Stimulated activated CD8-positive, alpha-beta memory T cell treated with anti-CD3 and anti-CD28 coated beads, Interleukin-2, amount 100 ng/mL, for 1 hour (primary cell): ENCODE measurements at places on chromosomes 2 and 18.

DNA sequence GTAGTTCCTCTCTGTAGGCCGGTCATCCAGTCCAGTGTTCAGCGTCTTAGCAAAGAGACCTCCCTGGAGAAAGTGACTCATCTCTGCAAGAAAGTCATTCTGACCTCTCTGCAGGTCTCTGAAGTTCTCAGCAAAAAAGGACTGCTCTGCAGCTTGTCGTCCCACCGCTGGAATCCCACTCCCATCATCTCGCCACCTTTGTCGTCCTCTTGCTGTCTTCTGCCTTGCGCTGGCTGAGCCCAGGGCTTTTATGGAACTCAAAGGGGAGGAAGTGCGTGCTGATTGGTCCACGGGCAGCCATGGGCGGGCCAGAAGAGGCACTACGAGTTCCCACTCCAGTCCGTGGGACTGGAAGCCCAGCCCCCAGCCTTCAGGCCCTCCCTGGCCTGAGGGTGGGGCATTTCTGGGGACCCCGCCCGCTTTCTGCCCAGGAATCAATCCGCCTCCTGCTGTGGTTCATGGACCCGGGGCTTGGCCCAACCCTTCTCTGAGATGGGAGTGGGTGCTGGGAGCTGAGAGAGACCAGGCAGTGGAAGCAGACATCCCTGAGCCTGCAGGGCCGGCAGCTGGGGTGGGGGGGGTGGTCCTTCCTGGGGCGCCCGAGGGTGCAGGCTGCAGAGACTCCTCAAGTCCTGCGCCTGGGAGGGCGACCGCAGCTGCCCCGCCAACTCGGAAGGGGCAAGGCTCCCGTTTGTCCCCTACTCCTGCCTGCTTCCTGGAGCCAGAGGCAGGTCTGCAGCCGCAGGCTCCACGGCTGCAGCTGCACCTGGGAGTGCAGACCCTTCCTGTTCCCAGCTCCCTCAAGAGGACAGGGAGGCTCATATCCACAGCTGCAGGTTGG, 660.7 kb upstream of the RAB6C start:
- no peak for DNase-seq

DNA sequence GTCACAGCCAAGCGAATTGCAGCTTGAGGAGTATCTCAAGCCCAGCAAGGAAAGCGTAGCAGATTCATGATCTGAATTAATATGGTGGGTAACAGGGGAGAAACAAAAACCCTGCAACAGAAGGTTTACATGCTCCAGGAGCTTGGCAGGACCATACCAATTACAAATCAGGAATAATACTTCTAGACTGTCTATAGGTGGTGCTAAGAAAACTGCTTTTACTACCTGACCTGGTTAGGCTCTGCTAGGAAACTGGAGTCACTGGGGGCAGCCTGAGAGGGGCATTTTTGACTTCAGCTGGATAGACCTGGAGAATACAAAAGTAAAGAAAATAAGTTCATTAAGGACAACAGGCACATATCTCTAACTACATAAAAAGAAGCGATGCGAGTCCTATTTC, 24.6 kb upstream of the SPOPL start:
- DNase-seq = no peak

DNA sequence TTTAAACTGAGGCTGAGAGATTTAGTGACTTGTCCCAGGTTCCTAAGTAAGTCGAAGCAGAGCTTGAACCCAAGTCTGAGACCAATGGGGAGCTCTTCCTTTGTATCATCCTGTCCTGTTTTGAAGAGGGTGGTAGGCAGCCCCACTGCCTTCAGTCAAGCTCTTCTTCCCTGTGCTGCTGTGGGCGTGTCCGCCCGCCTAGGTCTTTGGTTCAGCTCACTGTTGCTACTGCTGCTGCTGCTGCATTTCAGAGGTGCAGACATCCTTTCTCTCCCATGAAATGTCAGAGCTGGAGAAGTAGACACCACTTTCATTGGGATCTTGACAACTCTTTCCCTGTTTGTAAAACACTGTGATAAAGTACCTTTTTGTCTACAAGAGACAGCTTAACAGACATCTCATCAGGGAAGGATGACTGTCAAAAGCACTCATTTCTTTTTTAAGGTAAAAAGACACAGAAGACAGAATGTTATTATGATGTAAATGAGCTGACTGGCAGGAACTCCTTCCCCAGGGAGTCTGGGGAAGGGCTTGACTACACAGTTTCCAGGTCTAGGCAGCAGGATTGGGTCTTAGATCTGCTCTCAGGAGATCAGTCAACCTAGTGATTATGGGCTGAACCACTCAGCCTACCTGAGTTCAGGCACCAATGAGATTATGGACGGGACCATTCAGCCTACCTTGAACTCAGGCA, 91.7 kb upstream of the TRIB2 start:
- no peak for DNase-seq

- no peak for DNase-seq
Observed at GRCh38 chr2:238433941-238434845, 7.5 kb downstream of the ASB1 start.

DNA sequence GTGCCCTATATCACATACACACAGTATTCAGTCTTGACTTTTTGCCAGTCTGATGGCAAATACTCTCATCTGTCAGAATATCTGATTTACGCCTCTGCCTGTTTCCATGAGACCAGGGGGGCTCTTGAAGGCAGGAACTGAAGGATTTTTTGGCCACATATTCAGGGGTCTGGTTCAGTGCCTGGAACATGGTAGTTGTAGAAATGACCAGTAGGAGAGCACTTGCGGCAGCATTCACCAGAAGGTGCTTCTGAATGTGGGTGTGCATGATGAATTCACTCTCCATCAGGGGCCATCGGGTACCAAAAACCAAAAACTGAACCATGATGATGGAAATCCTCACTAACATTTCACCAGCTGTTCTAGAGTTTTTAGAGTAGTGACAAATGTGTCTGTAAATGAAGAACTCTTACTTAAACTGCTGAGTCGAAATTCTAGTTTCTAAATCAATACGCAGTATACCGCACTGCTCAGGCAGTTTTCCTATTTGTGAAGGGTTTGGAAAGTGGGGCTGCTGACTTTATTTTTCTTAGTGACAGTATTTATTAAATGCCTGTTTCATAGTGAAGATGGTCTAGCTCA, 54.6 kb downstream of the MERTK start:
- DNase-seq = no peak

- DNase-seq = no peak
Observed at GRCh38 chr2:181574321-181574720, 82.6 kb downstream of the CERKL start.

GRCh38 chr2:240964704-240965295, 33.6 kb upstream of the SNED1 start:
- DNase-seq = no peak

DNA sequence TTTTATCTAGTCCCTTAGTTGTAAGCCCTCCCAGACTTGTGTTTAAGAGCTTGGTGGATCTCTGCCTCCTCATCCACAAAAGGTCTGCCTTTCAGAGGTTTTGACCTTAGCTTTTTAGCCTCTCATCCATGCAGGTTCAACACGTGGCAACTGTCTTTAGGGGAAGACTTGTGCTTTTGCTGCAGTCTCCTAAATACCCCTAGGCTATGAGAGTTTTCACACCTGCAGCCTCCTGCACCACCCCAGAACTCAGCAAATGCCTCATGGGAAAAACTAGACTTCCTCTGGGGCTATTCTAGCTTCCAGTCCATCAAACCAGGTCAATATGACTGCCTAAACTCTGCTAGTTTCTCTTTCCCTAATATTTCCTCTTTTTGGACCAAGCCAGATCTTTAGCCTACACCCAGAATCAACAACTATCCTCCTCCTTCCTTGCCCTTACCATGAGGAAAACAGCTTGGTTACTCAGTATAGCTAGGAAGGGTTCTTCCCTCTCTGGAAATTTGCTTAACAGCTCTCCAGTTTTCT, 132.3 kb upstream of the RIOK3 start:
- DNase-seq = no peak

DNA sequence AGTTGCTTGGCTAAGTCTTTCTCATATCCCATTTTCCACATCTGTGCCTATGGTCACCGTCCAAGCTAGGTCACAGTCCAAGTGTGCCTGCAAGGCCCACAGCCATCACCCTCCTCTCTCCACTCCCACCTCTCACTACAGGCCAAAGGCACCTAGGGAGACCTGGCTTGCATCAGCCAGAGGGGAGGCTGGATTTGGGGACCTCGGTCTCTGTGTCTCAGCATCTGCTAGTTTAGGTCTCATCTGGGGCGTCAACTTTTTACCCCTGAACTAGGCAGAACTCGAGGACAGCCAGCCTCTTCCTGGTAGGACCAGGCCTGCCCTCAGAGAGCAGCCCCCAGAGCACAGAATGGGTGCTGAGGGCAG, 217.1 kb downstream of the DYSF start:
- DNase-seq = no peak

DNA sequence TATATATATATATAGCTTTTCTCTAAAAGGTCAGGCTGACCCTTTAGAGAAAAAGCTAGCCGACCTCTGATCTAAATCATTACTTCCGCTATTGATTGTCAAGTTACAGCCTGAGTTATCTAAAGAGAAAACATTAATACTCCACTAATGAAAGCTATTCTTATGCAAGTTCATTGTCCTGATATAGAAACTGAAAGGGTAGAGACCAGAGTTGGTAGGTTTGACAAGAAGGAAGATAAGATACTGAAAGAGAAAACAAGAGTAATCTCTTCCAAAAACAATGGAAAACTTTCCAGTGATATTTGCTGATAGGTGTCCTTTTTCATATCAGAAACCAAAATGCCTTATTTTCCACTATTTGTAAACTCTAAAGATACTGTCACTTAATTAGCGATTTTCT, 62.8 kb upstream of the SLC39A10 start:
- no peak for DNase-seq

DNA sequence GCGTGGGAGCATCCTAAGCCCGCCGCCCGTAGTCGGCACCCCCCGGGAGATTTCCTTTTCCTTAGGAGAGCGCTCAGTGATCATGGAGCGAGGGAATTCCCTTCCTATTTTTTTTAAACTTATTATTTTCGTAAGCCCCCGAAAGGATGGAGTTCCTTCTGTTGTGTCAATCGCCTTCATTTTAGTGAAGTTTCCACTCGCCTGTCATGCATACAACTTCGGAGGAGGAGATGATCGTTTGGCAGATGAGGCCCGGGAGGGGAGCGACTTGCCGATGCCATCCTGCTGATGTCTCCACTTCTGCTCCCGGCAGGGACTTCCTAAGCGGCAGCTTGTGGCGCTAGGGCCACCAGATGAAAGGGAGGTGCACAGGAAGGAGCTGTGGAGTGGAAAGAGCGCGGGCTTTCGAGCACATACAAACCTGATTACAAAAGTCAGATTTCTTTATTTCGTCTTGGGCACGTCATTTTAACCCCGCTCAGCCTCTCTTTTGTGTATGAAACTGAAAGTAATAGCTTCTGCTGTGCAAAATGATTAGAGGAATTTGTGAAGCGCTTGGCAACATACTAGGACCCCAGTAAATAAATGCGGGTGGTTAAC, at the start of gene ADGRF3:
Gene ADGRF3, minus strand, starts transcription at position 336 of the 600 bp plus-strand sequence. CDS start 555 bp downstream, outside the sequence.
- DNase-seq = peak; percentile 32

DNA sequence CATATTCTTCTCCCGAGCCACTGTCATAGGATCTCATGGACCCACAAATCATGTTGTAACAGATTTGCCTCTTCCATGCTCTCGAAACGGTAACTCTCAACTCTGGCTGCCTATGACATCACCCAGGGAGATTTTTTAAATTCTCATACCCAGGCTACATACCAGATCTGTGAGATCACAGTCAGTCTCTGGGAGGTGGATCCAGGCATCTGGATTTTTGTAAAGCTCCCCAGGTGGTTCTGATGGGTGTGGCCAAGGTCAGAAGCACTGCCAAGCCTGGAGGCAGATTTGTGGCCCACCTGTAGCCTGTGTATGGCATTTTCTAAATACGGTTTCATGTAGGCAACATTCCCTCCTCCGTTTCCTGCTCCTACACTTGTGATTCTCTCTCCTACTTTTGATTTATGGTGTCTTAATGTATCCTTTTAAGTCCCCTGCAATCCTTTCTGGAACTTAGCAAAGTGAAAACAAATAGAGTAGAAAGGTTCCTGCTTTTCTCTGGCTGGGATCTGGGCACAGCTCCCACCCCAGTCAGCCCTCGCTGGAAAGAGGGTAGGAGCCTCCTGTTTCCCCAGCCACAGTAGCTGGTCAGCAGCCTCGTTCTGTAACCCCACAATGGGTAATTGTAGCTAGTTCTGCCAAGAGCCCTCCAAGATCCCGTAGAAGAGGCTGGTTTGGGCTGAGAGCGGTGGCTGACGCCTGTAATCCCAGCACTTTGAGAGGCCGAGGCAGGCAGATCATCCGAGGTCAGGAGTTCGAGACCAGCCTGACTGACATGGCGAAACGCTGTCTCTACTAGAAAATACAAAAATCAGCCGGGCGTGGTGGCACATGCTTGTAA, 96.2 kb downstream of the KLHL29 start:
- DNase-seq = no peak

DNA sequence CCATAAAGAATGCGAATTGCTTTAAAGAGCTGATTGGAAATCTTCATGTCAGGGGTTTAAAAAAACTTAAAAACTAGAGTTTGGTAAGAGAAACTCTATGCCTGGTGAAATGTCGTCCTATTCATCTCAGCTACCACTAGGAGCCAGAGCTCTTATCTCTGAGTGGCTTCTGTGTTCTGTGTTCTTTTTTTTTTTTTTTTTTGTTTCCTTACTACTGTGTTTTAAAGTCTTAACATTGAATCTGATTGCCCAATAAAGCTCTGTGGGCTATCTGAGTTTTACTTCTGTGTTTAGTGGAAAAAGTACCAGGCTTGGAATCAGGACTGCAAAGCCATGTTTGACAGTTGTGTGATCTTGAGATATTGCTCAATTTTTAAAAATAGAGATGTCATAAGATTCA, 494.8 kb downstream of the RIT2 start:
- no peak for DNase-seq

GRCh38 chr2:170953941-170954340, 24.9 kb downstream of the GORASP2 start:
- DNase-seq = no peak

- DNase-seq = no peak
Observed at GRCh38 chr18:48356909-48357631, 52.1 kb downstream of the ZBTB7C start.

- no peak for DNase-seq
Observed at GRCh38 chr2:1972422-1972821, 228.1 kb upstream of the PXDN start.

GRCh38 chr2:120291401-120292311, 39.0 kb downstream of the RALB start:
- no peak for DNase-seq

GRCh38 chr18:49081511-49082155, 130.9 kb upstream of the SMAD7 start:
- no peak for DNase-seq

- no peak for DNase-seq
Observed at GRCh38 chr2:54347622-54348021, 91.6 kb upstream of the TSPYL6 start.

- no peak for DNase-seq
Observed at GRCh38 chr2:139969323-139969722, 1189.1 kb upstream of the NXPH2 start.
